C1 segment of cervical spinal cord (tissue), 14 donors: ENCODE measurements at places on chromosomes 1 and 21.

GRCh38 chr1:206687915-206688442, 3.3 kb downstream of the MAPKAPK2 start:
- DNase-seq = peak; percentile 35

DNA sequence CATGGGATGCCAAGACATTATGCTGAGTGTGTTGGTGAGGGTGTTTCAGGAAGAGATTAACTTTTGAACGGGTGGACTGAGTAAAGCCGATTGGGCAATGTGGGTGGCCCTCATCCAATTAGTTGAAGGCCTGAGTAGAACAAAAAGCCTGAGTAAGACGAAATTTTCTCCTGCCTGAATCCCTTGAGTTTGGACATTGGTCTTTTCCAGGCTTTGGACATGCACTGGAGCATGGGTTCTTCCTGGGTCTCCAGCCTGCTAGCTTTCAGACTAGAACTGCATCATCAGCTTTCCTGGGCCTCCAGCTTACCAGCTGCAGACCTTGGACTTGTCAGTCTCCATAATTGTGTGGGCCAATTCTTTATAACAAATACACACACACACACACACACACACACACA, 63.6 kb downstream of the NIBAN1 start:
- DNase-seq = no peak

- no peak for DNase-seq
Measured at GRCh38 chr1:207244409-207244801, 77.1 kb upstream of the CD55 start.

DNA sequence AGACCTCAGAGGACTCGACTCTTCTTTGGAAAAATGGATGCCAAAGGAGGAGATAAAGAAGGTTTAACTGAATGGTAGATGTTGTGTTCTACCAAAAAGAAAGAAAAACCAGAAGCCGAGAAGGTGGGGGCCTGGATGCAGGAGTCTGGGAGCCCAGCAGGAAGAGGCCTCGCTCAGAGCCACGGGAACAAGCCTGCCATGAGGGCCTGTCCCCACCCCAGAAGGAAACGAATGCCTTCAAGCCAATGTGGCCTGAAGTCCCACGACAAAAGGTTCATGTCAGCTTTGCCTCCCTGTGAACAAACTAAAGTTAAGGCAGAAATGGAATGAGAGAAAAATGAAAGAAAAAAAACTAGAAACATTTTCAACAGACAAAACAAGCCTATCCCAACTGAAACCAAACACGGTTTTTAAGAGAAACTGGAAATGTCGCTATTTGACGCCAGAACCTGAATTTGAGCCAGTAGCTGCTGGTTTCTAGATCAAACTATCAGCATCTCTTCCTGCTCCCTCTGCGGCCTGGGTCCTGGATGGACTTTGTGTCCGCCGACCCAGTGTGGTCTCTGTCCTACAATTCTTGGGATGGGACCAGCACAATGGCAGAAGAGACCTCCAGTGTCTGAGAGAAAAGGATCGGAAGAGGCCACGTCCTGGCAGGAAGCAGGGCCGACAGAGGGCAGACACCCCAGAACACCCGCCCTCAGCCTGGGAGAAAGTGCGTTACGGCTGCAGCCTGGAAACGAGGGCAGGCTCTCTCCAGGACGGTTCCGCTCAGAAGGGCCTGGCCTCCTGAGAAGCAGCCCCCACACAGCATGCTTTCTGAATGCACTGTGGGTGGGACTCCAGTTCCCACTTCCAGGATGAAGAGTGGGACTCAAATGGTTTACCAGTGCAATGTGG, 35.2 kb downstream of the SLC45A1 start:
- DNase-seq = no peak

GRCh38 chr1:111959436-111959835, 30.0 kb downstream of the KCND3 start:
- no peak for DNase-seq

DNA sequence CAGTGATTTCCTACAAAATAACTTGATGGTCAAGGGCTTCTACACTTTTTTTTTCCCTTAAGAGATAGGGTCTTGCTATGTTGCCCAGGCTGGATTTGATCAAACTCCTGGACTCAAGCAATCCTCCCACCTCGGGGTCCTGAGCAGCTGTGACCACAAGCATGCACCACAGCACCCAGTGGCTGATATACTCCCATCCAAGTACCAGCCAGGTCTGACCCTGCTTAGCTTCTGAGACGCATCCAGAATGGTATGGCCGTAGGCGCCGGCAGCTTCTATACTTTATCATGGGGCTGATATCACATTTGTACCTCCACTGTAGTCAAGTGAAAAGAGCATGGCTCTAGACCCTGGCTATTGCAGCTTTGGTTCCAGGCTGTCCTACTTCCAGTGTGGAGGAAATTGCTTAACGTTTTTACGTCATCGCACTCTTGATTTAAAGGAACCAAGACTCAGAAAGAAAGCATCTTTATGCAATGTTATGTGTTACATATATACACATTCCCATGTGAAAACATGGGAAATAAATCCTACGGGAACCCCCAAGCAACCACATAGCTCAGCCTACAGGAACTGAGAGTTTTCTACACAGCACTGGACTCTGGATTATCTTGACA, 39.5 kb downstream of the PDPN start:
- DNase-seq = no peak

DNA sequence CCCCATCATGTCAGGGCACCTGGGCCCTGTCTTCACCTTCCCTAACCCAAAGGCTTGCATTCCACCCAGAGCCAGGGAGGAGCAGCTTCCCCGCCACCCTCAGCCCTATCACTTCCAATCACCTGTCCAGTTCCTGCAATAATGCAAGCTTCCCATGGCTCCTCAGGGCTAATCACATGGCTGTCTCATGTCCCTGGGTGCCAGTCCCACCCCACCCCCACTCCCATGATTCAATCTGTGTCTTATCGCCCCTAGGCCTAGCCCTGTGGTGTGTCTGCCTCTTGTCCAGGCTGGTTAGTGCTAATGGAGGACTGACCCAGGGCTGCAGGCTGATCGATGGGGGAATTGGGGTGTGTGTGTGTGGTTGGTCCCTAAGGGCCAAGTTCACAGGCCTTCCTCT, 11.0 kb upstream of the PEAR1 start:
- no peak for DNase-seq

DNA sequence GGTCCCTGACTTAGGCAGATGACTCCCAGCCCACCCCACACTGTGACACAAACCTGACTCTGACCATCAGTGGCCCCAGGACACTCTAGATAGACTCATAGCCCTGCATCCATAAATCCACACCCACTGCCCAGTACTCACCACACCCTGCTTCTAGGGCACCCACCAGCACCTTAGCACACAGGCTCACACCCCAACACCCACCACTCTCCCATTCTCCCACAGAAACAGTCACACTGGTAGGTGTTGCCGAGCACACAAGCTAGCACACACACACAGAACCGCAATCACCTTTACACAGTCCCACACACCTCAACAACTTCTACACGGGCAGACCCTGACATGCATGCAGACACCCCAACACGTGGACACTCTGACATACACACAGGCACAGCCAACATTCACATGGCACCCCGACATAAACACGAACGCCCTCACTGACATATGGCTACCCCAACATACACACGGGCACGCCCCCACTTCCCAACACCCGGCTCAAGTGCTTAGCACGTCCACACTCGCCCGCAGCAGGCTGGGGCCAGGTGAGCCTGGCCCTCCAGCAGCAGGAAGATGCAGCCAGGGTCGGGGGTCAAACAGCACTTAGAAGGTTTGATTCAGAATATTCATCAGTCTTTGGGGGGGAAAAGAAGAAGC, 105.5 kb upstream of the TARDBP start:
- DNase-seq = no peak

- DNase-seq = no peak
Measured at GRCh38 chr1:239125027-239125426, 261.3 kb upstream of the CHRM3 start.

DNA sequence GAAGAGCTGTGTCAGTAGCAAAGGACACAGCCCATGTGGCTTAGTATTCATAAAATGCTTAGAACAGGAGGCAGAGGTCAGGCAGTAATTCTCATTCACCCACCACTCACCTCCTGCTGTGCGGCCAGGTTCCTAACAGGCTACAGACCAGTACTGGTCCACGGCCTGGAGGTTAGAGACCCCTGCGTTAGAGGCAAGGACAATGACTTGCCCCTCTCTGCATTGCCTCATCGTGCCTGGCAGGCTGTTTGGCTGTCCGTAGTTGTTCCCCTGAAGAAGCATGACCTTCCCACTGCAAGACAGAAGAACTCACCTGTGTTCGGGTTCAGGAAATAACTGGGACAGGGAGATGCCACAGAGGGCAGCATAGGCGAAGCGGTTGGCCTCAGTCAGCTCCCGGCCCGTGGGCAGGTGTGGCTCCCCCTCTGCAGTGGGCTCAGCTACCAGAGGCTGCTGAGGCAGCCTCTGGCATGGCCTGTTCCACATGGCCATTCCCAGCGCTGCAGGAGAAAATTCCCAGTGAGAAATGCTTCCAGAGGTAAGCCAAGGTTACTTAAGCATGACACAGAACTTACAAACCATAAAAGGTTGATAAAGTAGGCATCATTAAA, 19.3 kb downstream of the TMCO4 start:
- no peak for DNase-seq

GRCh38 chr1:235500971-235501540, 3.2 kb downstream of the B3GALNT2 start:
- DNase-seq = no peak

GRCh38 chr1:169161496-169162194, 55.2 kb downstream of the ATP1B1 start:
- no peak for DNase-seq

DNA sequence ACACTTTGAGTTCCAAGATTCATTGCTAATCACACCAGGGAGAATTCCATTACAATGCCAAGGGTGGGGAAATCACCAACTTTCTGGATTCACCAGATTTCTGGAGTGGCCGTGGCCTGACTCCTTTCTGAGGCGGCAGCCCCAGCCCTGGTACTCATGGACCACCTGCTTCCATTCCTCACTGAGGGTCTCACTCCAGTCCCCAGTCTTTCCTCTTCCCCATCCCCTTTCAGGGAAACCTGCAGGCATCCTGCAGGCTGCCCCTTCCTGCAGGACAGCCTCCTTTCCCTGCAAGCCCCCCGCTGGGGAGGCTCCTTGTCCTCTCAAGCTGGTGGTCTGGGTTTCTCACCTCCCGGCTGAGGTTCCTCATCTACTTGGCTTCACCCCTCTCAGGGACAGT, 12.7 kb upstream of the CDK18 start:
- no peak for DNase-seq

GRCh38 chr1:97245682-97246081, 524.1 kb downstream of the PTBP2 start:
- no peak for DNase-seq

- peak; percentile 67 for DNase-seq
Measured at GRCh38 chr1:3504151-3504821, 49.8 kb downstream of the ARHGEF16 start.

GRCh38 chr21:26032263-26032662, 138.3 kb downstream of the APP start:
- DNase-seq = no peak
